ENCODE measurements at places on chromosomes 2 and 18. TPM values are rescaled to one million over a fixed set of nuclear protein-coding genes. Genes with fewer than 3 reads are reported as not detected.

The EVX2 gene
- 2.2 TPM for total RNA-seq

The MARCHF7 gene
- 112 TPM for total RNA-seq

DNA sequence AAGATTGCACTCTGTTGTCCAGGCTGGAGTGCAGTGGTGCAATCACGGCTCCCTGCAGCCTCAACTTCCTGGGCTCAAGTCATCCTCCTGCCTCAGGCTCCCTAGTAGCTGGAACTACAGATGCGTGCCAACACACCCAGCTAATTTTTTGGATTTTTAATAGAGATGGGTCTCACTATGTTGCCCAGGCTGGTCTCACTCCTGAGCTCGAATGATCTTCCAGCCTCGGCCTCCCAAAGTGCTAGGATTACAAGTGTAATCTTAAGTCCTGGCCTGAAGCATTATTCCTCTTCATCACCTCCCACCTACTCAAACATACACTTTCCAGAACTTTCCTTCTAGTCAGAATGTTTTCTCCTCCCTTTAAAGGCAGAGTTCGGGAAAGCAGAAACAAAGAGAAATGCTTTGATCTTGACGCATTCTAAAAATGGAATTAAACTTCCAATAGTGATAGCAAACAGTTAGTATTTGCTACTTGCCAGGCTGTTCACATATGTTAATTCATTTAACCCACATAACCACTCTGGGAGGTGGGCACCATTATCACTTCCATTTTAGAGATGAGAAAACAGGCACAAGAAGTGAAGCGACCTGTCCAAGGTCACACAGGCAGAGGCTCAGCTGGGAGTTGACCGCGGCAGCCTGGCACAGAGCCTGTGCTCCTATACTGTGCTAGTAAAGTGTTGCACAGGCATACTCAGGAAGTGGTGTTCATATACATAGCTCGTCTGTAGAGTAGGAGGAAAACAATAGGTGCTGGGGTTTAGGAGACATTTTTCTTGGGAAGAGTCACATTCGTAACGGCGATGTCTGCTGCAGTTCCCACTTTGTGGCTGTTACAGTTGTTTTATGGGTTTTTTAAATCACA, 24.6 kb downstream of the TEX44 start:
- H3K4me1 ChIP-seq: peaks cover 62% of the 10 kb centered on the region
- no peak overlapping the region for H3K4me3 ChIP-seq
- peak overlapping the region; percentile 98 for H3K27ac ChIP-seq
- no peaks in the 10 kb centered on the region for H3K36me3 ChIP-seq
- DNase-seq: no peak
- H3K27me3 ChIP-seq: no peaks in the 10 kb centered on the region

DNA sequence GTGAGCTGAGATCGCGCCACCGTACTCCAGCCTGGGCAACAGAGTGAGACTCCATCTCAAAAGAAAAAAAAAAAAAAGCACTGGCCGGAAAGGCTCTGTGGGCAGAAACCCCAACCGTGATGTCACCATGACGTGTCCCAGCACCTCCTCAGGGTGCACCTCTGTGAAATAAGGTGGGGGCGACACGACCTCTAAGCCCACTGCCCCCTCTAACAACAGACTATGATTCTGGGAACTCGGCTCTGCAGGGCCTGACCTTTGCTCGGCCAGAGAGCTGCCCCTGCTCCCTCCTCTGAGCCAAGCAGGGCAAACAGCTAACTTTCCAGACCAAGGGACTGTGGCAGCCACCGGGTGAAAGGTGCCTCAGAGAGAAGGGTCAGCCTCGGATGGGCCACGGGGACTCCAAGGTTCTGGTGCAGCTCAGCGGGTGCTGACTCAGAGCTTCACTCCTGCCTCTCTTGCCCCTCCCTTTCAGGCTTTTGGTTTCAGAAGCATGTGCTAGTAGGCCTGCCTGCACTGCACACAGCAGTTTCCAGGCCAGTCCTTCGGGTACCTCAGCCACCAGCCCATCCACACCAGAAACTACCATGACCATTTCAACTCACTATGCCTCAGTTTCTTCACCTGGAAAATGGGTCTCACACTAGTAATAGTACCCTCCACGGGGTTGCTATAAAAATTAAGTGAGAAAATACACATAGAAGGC, 8.0 kb downstream of the TMBIM1 start:
- no peak overlapping the region for H3K4me3 ChIP-seq
- H3K36me3 ChIP-seq: peaks cover 14% of the 10 kb centered on the region
- peaks cover 85% of the 10 kb centered on the region for H3K4me1 ChIP-seq
- DNase-seq: peak; percentile 88
- peak overlapping the region; percentile 93 for H3K27ac ChIP-seq

- DNase-seq: no peak
- no peak overlapping the region for H3K4me3 ChIP-seq
- no peaks in the 10 kb centered on the region for H3K4me1 ChIP-seq
- H3K27me3 ChIP-seq: no peaks in the 10 kb centered on the region
- no peak overlapping the region for H3K27ac ChIP-seq
- H3K36me3 ChIP-seq: no peaks in the 10 kb centered on the region
Measured at GRCh38 chr2:206863196-206863595, 76.1 kb upstream of the CPO start.

The GPR75 gene
- 3.6 TPM for total RNA-seq

GRCh38 chr2:173448938-173449471, 94.3 kb downstream of the CDCA7 start:
- peak overlapping the region; percentile 43 for H3K27ac ChIP-seq
- peak; percentile 89 for DNase-seq
- no peaks in the 10 kb centered on the region for H3K27me3 ChIP-seq

GRCh38 chr18:24138409-24138788, 463 bp upstream of the CABYR start:
- peaks cover 1% of the 10 kb centered on the region for H3K36me3 ChIP-seq
- peaks cover 11% of the 10 kb centered on the region for H3K4me1 ChIP-seq
- H3K27ac ChIP-seq: peak overlapping the region; percentile 39
- no peak for DNase-seq

- H3K36me3 ChIP-seq: peaks cover 12% of the 10 kb centered on the region
- H3K27me3 ChIP-seq: no peaks in the 10 kb centered on the region
- peak overlapping the region; percentile 97 for H3K27ac ChIP-seq
- peaks cover 58% of the 10 kb centered on the region for H3K4me1 ChIP-seq
Measured at GRCh38 chr2:207768168-207768865, 1.4 kb downstream of the FZD5 start.
